ENCODE measurements at places on chromosomes 4 and X. TPM values are rescaled to one million over a fixed set of nuclear protein-coding genes. Genes with fewer than 3 reads are reported as not detected.

DNA sequence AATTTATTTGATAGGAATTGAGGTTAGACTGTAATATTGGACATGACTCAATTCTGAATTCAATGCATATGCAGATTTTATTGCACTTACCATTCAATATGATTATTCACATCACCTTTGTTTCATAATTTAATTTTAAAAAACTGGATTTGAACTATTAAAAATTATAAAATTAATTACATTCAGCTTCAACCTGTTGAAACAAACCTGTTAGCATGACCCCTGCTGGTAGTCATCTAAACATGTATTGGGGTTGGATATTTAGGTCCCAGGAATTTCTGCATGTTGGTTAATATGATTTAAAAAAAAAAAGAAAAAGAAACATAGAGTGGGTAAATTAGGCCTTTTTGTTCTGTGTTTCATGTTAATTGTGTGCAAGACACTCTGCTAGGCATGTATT lies 85.9 kb downstream of the ARSJ start:
- no peaks in the 10 kb centered on the region for H3K4me1 ChIP-seq
- peaks cover 13% of the 10 kb centered on the region for H3K36me3 ChIP-seq
- no peak overlapping the region for H3K27ac ChIP-seq

- no peaks in the 10 kb centered on the region for H3K27me3 ChIP-seq
- no peak overlapping the region for H3K27ac ChIP-seq
- H3K4me1 ChIP-seq = no peaks in the 10 kb centered on the region
- no peak for DNase-seq
Observed at GRCh38 chr4:77434299-77435092, 171.1 kb upstream of the CXCL13 start.

- no peaks in the 10 kb centered on the region for H3K27me3 ChIP-seq
- DNase-seq = no peak
- H3K36me3 ChIP-seq = no peaks in the 10 kb centered on the region
- H3K4me1 ChIP-seq = no peaks in the 10 kb centered on the region
- no peak overlapping the region for H3K27ac ChIP-seq
Observed at GRCh38 chr4:89352541-89352940, 44.9 kb upstream of the GPRIN3 start.

DNA sequence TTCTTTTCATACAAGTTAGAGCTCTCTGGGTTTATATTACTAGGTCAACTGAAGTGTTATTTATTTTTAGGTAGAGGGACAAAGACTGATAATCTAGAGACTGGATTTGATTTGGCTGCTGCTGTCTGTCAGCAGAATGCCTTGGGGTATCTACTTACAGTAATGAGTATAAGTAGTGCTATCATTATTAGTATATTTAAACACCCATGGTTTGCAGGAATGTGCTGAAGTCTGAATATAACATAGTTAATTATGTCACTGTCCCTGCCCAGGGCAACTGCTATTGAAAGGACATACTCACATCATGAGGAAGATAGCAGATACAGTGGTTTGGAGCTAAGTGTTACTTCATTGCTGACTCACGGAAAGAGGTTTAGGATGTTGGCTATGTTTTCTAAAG lies 76.2 kb downstream of the PRRG1 start:
- H3K27me3 ChIP-seq = no peaks in the 10 kb centered on the region
- H3K4me3 ChIP-seq = no peak overlapping the region
- H3K36me3 ChIP-seq = peaks cover 3% of the 10 kb centered on the region

- no peaks in the 10 kb centered on the region for H3K4me1 ChIP-seq
- no peak overlapping the region for H3K4me3 ChIP-seq
- DNase-seq = peak; percentile 66
- no peak overlapping the region for H3K27ac ChIP-seq
Observed at GRCh38 chr4:43132010-43132582, 239.6 kb downstream of the GRXCR1 start.

GRCh38 chr4:69744157-69744478 lies 16.3 kb downstream of the SULT1B1 start:
- no peaks in the 10 kb centered on the region for H3K4me1 ChIP-seq
- DNase-seq = no peak
- no peaks in the 10 kb centered on the region for H3K36me3 ChIP-seq

DNA sequence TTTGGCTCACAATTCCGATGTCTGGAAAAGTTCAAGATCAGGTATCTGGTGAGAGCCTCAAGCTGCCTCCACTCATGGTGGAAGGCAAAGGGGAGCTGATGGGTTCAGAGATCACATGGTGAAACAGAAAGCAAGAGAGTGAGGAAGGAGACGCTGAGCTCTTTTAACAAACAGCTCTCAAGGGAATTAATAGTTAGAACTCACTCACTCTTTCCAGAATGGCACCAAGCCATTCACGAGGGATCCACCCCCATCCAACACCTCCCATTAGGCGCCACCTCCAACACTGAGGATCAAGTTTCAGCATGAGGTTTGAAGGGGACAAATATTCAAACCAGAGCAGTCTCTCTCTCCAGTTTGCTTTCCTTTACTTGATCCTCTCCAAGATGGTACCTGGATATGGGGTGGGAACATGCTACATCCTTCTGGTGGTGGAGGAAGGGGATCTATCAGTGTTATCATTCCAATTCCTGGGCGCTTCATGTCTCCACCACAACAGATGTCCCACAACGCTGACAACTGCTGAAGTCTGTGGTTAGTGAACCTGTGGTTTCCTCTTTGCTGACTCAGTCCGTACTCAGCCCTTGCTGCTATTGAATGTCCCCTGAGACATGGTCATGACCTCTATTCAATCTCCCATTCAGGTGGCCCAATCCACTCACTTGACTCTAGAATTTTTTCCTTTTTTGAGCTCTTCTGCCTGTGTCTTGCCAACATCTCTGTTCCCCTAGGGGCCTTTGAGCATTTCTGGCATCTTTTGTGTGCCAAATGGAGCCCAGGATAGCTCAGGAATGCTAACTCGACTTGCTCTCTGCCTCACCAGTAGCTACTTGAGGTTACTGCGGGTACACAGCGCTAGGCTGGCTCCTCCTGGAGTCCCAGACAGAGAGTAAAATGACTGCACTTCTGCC lies 395.2 kb downstream of the MID1IP1 start:
- DNase-seq = peak; percentile 2
- H3K36me3 ChIP-seq = no peaks in the 10 kb centered on the region
- H3K4me1 ChIP-seq = no peaks in the 10 kb centered on the region
- H3K27ac ChIP-seq = no peak overlapping the region
- no peak overlapping the region for H3K4me3 ChIP-seq
- peaks cover 16% of the 10 kb centered on the region for H3K27me3 ChIP-seq

DNA sequence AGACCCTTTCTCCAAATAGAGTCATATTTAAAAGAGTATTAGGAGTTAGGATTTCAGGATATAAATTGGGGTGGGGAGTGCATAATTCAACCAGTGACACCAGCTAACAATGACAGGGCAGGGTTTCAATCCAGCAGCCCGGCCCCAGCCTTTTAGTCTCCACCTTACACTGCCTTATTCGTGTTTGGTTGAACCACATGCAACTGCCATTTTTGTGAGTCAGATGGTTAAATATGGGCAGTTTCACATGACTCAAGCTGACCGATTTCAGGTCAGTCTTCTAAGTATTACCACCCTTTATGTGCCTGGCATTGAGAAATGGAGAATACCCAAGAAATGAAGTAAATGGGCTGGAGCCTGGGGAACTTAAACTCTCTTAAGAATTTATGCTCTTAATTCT lies 102.8 kb downstream of the STOX2 start:
- no peak overlapping the region for H3K4me3 ChIP-seq
- no peaks in the 10 kb centered on the region for H3K27me3 ChIP-seq
- DNase-seq = peak; percentile 67
- peaks cover 4% of the 10 kb centered on the region for H3K4me1 ChIP-seq
- H3K36me3 ChIP-seq = peaks cover 35% of the 10 kb centered on the region

- no peaks in the 10 kb centered on the region for H3K36me3 ChIP-seq
- H3K4me3 ChIP-seq = no peak overlapping the region
- H3K27ac ChIP-seq = no peak overlapping the region
- H3K4me1 ChIP-seq = no peaks in the 10 kb centered on the region
- H3K27me3 ChIP-seq = no peaks in the 10 kb centered on the region
- DNase-seq = no peak
Observed at GRCh38 chr4:129822701-129823100, 726.7 kb downstream of the C4orf33 start.

DNA sequence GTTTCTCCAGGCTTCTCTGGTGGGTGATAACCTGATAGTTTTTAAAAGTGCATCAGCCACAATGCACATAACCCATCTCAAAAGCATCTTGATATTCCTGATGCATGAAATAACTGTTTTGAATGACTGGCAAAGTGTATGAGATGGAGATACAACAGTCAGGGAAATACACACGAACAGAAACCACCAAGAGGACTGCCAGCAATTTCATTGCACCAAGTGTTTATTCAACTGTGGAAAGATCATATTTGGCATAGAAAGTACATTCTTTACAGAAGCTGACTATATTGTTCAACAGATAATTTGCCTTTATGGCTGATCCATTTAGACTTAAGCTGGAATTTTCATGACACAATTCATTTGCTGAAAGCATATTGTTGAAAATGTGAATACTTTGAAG lies 139.5 kb downstream of the SLIT2 start:
- H3K27ac ChIP-seq = no peak overlapping the region
- peak; percentile 75 for DNase-seq
- H3K4me1 ChIP-seq = no peaks in the 10 kb centered on the region
- H3K4me3 ChIP-seq = no peak overlapping the region

Gene C4orf50
- not detected for total RNA-seq

Gene GNPDA2
- total RNA-seq = 23.1 TPM

Gene NLGN4X
- total RNA-seq = not detected

DNA sequence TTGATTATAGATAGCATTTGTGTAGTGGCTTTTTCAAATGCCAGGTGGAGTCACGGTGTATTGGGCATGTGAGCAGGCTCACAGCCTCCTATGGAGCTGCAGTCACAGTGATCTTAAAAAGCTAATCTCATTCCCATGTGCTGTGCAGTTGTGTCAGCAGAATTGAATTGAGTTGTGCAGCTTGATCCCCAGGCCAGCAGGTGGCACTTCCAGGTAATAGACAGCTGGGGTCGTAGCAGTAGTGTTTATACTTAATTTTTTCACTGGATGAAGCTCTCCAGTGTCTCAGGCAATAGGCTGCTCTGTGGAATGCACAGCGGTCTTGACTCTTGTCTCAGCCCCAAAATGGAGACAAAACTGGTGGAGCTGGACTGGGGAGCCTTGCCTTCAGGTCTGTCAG lies 1028.1 kb downstream of the SH3BGRL start:
- no peak overlapping the region for H3K27ac ChIP-seq
- no peaks in the 10 kb centered on the region for H3K4me1 ChIP-seq
- H3K27me3 ChIP-seq = no peaks in the 10 kb centered on the region
